Breast epithelium (tissue), 4 donors: ENCODE measurements at places on chromosomes 5 and 9. TPM values are rescaled to one million over a fixed set of nuclear protein-coding genes. Genes with fewer than 3 reads are reported as not detected.

DNA sequence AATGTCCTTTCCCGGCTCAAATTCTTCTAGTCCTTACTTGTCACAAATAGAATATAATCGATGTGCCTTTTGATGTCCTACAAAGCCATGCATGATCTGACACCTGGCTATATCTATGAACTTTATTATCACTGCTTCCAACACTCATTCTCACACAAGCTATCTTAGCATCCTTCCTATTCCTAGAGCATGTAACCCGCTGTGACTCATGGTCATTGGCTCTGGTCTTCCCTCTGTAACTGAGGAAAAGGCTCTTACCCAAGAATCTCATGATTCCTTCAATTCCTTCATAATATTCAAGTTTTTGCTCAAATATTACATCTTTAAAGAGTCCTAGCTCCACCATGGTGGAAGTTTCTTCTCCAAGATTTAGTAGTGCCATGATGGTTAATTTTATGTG is 480.0 kb upstream of the PAPPA start:
- DNase-seq, result no peak

- no peak for DNase-seq
Observed at GRCh38 chr9:68927165-68927564, 86.7 kb downstream of the PRKACG start.

DNA sequence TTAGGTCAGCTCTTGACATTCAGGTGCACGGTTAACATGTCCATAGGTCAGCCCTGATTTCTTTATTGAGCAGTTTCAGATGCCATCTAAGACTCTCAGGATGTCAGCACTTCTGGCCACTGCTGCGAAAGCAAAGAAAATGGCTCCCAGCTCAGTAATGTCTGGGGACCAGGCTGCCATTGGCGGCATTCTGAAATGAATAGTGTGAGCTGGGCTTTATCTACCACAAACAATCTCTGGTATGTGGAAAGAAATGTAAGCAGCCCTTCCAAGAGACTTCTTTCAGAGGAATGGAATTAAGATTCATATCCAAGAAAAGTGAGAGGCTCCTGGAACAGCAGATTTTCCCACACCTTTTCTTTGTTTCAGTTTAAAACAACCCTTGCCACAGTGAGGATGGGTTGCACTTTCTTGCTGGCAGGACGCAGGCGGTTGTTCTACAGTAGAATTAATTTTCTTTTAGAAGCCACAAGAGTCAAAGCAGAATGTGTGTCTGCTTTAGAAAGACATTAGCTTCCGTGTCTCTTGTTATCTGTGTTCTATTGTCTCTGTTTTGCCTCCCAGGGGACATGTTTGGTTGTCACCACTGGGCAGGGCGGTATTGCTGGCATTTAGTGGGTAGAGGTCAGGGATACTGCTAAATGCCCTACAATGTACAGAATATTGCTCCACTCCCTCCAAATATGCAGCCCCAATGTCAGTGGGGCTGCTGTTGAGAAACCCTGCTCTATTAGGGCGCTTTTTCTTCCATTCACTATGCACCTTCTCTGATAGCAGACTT is 149.9 kb upstream of the ANKH start:
- DNase-seq, result no peak

GRCh38 chr9:131500377-131500776 is 2.3 kb upstream of the POMT1 start:
- DNase-seq, result no peak

GRCh38 chr9:81833563-81834345 is 94.5 kb upstream of the SPATA31D4 start:
- no peak for DNase-seq

DNA sequence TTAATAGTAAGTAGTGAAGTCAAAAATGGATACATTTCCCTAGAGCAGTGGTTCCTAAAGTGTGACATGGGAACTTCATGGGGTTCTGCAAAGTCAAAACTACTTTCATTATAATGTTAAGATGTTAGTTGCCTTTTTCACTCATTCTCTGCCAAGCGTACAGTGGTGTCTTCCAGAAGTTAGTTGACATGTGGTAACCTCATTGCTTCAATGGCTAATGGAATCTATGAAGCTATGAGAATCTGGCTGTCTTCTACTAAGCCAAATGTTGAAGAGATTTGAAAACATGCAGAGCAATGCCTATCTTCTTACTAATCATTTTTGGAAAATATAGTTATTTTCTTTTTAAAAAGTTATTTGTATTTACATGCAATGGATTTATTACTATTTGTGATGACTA is 111.8 kb downstream of the SLC12A2 start:
- DNase-seq, result no peak

Gene ARHGEF37
- 29.2 TPM for total RNA-seq

Gene DBH
- total RNA-seq, result not detected
